ENCODE measurements at places on chromosomes 1 and 21. TPM values are rescaled to one million over a fixed set of nuclear protein-coding genes. Genes with fewer than 3 reads are reported as not detected.

Gene TTLL10
- 0.78 TPM for total RNA-seq

Gene OXCT2
- 2.6 TPM for total RNA-seq

DNA sequence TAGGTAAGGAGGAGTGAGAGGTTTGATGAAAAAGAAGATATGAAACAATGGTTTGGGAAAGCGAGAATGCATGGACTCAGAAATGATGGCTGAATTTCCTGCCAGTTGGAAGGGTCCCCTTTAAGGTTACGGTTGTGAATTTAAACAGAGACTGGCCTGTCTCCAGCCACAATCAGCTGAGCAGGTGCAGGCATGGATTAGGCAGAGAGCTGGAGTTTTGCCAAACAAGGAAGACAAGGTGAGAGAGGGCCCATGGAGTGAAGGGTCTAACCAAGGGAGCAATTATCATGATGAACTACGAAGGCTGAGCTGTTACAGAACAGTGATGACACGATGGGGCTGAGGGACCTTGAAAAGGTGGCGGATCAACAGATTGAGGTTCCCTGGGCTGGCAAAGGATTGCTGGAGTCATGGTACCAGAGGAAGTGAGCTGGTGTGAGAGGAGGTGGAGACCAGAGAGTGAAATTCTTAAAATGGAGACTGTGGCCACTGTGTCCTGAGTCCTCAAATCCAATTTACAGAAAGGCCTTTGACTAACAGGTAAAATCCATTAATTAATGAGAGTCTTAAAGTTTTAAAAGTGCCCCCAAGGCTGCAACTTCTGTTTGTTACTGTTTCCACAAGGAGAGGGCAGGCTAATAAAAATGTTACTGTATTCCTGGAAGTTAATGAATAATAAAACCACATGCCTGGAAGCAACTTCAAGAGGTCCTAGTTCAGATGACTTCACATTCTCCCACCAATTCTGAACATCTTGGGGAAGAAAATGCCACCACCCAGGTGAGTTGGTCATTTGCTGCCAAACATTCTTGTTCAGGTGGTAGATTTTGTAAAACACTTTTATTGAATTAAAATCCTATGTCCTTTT, 41.5 kb downstream of the LHX9 start:
- DNase-seq = peak; percentile 14

Gene PGBD5
- 2.6 TPM for total RNA-seq

- DNase-seq = no peak
Measured at GRCh38 chr1:151491641-151492040, 19.5 kb upstream of the CGN start.

DNA sequence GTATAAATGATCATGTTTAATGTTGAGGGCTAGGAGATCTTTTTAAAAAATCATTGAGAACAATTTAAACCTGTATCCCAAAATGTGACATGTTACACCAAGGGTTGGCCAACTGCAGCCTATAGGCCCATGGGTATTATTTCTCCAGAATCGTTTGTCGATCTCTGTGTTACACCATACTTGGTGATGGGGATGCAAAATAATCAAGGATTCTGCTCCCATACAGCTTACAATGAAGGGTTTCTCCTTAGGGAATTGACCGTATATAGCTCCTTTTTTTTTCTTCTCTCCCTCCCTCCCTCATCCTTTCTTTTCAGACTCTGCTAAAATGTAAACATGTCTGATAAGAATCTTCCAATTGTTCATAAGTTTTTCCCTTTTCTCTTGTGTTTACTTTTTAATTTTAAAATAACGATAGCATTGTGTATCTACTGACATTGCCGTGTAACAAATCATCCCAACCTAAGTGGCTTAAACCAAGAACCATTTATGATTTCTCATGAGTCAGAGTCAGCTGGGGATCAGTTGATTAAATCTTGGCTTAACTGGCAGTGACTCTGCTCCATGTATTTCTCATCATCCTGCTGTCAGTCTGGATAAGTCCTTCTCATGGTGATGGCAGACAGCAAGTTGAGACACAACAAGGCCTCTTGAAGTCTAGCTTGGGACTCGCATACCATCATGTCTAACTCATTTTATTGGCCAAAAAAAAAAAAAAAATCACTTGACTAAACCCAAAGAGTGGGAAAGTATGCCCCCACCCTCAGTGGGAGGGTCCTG, 48.0 kb downstream of the MARK1 start:
- DNase-seq = no peak

- DNase-seq = no peak
Measured at GRCh38 chr1:149937759-149938158, 1.1 kb upstream of the MTMR11 start.

Gene GPX7
- 9.6 TPM for total RNA-seq

- peak; percentile 76 for DNase-seq
Measured at GRCh38 chr1:8889925-8890785, 11.7 kb upstream of the ENO1 start.

DNA sequence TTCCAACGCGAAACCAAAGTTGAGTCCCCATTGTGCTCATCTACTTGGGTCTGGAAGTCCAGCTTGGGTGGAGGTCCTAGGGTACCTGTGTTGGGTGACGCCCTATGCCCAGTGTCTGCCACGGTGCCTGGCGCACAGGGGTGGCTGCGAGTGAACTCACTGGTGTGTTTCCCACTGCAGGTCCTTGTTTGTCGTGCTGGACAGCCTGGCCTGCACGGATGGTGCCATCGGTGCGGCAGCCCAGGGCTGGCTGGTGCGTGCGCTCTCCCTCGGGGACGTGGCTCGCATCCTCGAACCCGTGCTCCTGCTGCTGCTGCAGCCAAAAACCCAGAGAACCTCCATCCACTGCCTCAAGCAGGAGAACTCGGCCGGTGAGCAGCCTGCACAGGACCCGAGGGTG, 80.4 kb upstream of the MORC3 start:
- DNase-seq = no peak

DNA sequence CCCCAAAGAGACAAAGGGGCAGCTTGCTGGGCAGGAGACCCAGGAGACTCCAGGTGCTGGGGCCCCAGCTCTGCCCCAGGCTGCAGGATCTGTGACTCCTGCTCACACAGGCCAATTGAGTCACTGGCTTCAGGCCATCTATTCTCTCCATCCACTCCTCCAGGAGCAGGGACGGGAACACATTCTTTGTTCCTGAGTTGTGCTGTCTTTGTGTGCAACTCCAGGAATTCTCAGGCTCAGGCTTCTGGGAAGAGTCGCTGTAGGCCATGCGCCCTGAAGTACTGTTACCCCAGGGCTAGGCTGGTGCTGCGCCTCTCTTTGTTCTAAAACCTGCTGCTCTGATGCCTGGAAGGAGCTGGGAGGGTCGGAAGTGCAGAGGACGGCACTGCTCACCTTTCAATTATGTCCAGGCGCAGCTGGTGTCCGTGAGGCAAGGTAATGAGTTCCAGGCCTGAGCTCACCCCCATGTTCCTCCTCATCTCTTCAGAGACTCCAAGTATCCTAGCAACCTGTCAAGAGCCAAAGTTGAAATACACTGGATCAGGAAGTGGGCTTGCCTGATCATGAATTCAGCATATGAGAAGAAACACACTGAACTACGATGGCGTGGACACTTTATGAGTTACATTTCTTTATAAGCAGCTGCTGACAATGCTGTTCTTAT, 105.9 kb downstream of the BCAR3 start:
- DNase-seq = no peak

DNA sequence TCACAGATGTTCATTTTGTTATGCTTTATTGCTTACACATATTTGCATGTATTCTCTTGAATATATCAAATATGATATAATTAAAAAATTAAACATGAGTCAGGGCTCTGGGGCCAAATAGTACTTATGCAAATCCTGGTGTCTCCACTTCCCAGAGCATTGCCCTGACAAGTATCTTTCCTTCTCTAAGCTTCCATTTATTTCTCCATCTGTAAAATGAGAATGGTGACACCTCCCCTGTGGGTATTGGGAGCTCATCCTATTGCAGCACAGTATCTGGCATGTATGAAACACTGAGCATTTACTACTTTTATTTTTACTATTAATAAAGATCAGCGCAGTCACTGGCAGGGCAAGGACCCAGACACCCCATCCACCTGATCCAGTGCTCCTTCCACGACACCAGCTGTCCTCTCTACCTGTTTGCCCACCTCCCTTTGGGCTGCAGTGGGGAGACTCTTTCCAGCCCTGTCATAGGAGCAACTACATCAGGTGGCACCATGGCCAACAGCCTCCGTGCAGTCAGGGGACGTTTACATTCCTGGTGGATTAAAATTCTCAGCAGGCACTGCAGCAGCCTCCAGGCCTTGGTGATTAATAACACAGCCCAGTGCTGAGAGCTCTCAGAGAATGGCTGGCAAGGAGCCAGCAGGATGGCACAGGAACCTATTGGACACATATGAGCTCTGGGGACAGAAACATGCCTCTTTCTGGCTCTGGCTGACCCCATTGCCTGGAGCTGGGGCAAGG, 113.0 kb downstream of the DMRTB1 start:
- DNase-seq = peak; percentile 61

DNA sequence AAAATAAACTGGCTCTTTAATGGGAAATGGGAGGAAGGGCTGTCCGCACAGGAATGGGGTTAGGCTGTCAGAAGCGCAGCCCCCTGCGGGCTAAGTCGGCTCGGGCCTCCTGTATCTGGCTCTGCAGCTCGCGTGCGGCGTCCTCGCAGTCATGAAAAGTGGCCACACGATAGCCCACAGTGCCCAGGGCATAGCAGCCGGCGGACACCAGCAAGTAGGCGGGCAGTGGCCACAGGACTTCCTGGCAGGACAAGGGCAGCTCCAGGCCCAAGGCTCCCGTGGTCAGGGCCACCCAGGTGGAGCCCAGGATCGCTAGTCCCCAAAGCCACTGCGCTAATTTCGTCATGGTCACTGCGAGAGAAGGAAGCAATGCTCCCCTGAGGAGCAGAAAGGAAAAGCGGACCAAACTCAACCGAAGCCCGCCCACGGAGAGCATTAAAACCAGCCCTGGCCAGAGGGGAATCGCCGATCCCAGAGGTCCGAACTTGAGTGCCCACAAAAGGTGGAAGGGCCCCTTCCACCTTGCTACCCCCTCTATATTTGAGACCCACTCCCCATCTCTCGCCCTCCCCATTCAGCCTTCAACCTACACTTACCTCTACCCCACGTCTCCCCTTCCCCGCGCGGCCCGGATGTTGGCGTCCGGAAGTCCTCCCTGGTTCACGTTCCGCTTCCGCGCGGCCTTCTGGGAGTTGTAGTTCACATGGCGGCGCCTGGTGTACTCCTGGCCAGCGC, at the start of gene DPM3:
TSS of gene DPM3 (minus strand) at position 637 of the 735 bp plus-strand sequence. CDS start at position 346, 291 bp downstream.
- DNase-seq = peak; percentile 91

GRCh38 chr1:47659146-47659545, 221.3 kb downstream of the FOXD2 start:
- no peak for DNase-seq

DNA sequence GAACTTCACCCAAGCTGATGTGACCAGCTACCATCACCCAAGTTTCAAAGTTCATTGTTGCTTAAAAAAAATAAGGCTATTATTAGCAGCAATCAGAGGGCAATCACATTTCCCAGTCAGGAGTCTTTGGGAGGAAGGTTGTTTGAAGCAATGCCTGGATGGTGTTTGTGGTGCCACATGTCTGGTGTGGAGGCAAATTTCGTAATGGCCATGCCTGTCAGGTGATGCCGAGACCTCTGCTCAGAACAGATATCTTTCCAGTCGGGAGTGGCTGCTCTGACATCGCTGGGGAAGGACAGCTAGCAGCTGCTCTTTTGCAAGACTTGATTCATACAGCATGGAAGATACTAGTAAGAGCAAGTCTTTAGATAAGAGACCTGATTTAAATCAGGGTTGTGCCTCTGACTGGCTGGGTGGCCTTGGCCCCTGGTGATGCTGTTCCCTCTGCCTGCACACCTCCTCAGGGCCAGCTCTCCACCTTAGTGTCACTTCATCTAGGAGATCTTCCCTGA, 187.8 kb upstream of the JUN start:
- DNase-seq = peak; percentile 76

DNA sequence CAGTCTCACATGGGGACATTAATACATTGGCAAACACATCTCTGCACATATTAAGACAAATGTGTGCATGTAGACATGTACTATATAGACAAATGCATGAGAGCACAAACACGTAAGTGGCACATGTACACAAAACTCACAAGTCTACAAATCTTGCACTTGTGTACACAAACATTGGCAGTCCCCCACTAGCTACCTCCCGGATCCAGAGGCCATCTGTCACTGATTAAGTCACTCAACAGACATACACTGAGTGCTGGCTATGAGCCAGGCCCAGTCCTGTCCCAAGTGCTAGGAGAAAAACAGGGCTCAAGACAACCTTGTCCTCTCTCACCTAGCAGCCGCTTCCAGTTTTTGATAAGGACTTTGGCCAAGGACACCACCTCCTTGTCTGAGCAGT, 7.0 kb downstream of the TCEA3 start:
- peak; percentile 86 for DNase-seq

- DNase-seq = no peak
Measured at GRCh38 chr1:28109639-28110038, 21.2 kb upstream of the EYA3 start.

Gene FLG2
- total RNA-seq = not detected

GRCh38 chr1:30748098-30748698, 9.4 kb downstream of the LAPTM5 start:
- DNase-seq = no peak

GRCh38 chr1:215282557-215282956, 200.0 kb downstream of the KCNK2 start:
- DNase-seq = no peak

DNA sequence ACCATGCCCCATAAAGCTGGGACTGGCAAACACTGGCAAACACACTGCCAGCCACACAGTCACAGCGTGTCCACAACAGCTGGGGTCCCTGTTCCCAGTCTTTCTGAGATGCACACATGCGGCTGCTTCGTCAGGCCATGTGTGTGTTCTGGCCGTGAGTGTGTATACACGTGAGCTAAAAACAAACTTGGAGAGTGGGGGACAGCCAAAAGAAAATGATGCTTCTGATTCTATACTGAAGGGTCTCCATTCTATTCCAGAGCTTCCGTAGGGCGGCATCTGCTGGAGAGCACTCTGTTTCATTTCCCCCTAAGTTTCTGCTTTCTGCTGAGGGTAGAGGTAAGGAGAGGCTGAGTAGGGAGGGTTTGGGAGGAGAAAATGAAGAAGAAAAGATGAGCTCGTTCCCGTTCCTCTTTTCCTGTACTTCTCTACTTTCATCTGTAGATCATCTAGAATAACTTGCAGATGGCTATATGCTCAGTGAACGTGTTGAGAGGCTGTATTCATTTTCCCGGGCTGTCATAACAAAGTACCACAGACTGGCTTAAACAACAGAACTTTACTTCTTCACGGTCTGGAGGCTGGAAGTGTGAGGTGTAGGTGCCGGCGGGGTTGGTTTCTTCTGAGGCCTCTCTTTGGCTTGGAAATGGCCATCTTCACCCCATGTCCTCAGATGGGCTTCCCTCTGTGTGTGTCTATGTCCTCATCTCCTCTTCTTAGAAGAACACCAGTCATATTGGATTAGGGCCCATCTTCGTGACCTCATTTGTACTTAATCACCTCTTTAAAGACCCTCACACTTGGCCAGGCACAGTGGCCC, 151.6 kb downstream of the TOMM20 start:
- no peak for DNase-seq

Gene AMPD1
- not detected for total RNA-seq
